Activated naive CD4-positive, alpha-beta T cell (primary cell): ENCODE measurements at places on chromosomes 7 and 10.

- no peak for DNase-seq
Measured at GRCh38 chr10:76902949-76903348, 734.7 kb downstream of the KCNMA1 start.

- DNase-seq: no peak
Measured at GRCh38 chr10:71237843-71238623, 25.7 kb downstream of the UNC5B start.

DNA sequence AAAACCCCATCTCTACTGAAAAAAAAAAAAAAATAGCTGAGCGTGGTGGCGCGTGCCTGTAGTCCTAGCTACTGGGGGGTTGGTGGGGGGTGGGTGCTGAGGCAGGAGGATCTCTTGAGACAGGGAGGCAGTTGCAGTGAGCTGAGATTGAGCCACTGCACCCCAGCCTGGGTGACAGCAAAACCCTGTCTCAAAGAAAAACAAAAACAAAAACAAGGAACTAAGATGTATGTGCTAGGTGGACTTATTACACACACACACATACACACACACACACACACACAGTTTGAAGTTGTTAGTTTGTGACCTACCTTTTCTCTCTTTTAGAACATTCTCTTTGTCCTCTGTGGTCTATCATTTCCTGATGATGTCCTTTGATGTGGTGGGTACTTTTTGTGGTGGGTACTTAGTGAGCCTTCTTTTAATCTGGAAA is 53.5 kb downstream of the EXOC6 start:
- no peak for DNase-seq

DNA sequence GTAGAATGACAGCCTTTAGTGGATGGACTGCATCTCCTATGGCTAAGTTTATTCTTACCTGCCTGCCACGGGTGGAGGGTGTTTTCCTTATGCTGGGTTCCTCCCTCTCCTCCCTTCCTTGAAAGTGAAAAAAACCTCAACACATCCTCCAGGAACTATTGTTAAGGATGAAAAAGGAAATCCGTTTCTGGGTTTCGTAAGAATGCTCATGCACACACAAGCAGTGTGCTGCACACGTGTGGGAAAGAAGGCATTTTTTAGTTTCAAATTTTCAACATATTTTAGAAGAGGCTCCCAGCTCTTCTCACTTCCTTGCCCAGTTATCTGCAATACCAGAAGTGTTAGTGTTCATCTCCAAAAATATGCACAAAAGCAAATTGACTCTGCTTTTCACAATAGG is 90.6 kb downstream of the FAM171A1 start:
- DNase-seq: no peak

DNA sequence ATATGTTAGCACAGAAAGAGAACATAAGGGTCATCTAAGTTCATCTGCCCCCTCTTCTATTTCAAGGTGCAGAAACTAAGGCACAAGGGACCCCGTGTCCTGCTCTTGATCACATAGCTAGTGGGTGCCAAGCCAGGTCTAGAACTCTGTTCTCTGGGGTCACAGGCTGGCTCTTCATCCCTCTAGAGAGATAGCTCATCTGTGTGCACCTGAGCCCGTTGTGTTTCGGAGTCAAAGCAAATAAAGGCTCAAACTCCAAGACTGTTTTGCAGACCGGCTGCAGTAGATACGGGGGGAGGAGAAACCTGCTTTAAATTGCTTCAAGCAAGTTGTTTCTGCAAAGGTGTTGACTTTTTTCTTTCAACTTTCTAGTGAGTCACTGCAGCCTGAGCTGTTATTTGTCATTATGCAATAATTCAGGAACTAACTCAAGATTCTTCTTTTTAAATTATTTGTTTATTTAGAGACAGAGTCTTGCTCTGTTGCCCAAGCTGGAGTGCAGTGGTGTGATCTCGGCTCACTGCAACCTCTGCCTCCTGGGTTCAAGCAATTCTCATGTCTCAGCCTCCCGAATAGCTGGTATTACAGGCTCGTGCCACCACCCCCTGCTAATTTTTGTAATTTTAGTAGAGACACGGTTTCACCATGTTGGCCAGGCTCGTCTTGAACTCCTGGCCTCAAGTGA is 6.5 kb downstream of the BLVRA start:
- DNase-seq: no peak

- DNase-seq: no peak
Measured at GRCh38 chr7:4764402-4765007, 10.9 kb upstream of the AP5Z1 start.

DNA sequence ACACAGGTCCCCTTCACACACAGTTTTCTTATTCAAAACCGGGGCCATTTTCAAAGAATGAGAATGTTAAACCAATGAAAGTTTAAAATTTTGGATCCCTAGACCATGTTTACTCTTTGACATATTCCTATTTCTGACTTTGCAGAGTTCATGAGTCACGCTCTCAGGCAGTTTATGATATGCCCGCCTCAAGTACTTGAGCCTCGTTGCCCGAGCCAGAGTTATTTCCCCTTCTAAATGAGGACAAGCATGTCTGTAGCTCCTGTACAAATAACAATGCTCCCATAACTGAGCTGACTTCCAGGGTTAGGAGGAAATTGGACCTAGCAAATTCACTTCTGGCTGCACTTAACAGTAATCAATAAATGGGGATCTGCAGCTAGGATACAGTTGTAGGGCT is 87.9 kb upstream of the PDE1C start:
- no peak for DNase-seq

DNA sequence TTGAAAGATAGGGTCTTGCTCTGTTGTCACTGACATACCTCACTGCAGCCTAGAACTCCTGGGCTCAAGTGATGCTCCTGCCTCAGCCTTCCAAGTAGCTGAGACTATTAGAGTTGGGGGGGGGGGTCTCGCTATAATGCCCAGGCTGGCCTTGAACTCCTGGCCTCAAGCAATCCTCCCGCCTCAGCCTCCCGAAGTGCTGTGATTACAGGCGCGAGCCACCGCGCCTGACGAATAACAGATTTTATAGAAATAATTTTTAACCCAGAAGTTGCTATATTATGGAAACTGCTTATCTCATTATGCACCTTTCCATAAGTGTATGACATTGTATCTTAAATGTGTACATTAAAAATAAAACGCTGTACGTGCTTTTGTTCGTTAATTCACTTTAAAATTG is 846 bp downstream of the ANKRD26 start:
- DNase-seq: no peak

DNA sequence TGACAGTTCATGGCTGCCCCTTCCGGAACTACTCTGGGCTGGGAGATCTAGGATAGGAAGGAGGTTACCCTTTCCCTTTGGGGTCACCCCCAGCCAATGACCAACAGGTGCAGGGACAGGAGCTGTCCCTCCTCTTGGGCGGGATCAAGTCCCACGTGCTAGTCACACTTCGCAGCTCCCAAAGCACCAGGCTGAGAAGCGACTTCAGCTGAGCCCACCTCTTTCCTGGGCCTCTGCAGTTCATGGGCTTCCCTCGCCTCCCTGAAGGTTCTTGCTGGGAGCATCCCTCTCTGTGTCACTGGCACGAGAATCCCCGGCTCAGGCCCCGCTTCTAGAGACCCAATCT is 115.5 kb downstream of the FAM53B start:
- no peak for DNase-seq

- no peak for DNase-seq
Measured at GRCh38 chr10:86139066-86139657, 227.4 kb downstream of the GRID1 start.

DNA sequence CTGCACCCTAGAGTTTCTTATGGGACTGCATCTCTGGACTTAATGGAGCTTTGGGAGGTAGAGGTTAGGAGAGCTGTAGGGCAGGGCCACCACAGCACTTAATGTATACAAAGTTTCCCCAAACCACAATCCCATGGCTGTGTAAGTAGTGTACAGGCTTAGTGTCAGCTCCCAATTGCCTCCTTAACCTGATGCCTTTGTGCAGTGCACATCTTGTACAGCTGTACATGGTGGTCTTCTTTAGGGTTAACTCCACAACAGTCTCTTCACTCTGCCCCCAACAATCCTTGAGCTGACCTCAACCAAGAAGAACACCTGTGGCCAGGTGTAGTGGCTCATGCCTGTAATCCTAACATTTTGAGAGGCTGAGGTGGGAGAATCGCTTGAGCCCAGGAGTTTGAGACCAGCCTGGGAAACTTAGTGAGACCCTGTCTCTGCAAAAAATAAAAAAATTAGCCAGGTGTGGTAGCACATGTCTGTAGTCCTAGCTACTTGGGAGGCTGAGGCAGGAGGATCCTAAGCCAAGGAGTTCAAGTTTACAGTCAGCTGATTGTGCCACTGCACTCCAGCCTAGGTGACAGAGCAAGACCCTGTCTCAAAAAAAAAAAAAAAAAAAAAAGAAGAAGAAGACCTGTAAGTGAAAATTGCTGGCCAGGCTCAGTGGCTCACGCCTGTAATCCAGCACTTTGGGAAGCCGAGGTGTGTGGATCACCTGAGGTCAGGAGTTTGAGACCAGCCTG is 6.8 kb downstream of the PLAU start:
- DNase-seq: no peak

DNA sequence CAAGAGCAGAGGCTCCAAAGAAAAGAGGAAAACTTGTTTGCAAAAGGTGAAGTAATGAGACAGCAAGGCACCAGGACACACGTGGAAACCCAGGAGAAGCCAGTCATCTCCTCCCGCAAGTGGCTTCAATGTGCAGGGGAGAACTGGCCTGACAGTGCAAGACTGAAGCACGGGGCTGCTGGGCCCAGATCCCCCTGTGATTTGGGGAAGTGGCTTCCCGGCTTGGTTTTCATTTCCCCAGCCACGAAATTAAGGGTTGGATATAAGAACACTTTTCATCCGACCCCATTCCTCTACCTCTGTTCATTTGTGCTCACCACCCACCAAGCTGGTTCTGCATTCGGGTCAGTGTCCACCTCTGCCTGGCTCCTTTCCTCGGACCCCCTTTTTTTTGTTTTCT is 306.4 kb downstream of the FGFR2 start:
- DNase-seq: no peak

- no peak for DNase-seq
Measured at GRCh38 chr10:117463545-117463920, 79.0 kb upstream of the EMX2 start.

DNA sequence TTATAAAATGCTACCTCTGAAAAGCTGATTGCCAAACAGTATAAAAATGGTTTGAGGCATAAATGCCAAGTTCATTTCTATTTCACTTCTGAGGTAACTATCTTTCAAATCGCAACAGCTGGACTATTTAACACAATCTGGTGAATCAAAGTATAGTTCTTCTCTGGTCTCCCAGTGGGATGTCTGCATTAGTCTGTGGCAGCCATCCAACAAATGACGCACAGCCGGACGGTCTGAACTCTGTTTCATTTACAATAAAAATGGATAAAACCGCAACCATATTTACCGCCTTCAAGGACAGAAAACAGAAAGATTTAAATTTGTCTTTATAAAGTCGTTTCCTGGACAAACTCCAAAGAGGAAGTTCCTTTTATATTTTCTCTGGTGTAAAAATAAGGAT is 41.9 kb downstream of the ENO4 start:
- no peak for DNase-seq

GRCh38 chr7:99719996-99720769 is 14.8 kb downstream of the CYP3A7 start:
- DNase-seq: no peak

DNA sequence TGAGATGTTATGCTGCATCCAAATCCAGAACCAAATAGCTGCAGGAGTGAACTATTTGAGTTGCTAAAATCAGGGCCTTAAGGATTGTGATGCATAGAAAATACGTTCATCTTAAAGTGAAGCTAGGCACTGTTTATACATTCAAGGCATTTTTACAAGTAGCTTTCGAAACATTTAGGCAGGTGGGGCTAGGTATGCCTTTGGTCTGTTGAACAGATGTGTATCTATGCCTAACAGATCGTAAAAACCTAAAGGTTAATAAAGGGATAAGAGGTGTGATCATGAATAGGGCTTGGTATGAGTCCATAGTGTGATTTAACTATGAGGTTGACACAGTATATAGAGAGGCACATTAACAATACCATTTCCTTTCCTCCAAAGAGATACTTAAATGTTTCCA is 262.5 kb downstream of the SEMA3D start:
- no peak for DNase-seq

DNA sequence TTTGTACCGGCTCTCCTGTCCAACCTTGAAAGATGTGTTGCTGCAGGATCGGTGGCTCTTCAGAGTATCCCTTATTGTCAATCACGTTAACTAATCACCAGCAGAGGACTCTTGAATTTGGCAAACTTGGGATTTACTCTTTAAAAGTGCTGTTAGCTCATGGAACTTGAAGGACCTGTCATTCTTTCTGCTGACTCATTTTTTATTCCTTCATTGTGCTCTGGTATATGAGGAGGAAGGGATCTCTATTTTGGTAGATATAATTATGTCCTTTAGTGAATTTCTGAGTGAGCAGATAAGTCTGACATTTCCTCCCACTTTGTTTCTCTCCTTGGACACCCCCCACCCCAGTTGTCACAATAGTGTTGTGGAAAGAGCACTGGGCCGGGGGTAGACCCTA is 175.1 kb upstream of the HDAC9 start:
- DNase-seq: no peak

DNA sequence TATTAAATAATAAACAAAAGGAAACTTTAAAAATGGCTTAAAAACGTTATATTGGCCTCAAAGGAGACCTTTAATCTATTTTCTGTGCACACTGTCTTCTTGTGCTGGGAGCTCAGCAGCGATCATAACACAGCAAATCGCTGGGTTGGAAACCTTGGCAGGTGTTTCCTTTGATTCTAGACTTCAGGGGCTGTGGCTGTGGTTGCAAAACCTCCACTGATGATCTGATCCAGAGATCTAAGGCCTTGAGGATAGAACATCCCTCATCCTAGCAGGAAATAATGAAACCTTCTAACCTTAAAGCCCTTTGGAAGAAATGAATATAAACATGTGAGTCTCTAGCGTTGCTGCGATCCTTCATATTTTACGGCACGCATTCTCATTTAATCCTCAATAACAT is 29.8 kb downstream of the CDHR3 start:
- no peak for DNase-seq

GRCh38 chr7:122884186-122884585 is 2.1 kb downstream of the CADPS2 start:
- DNase-seq: no peak

- DNase-seq: no peak
Measured at GRCh38 chr10:67785098-67785497, 52.9 kb downstream of the DNAJC12 start.

- DNase-seq: no peak
Measured at GRCh38 chr7:91285696-91286355, 21.6 kb downstream of the FZD1 start.
